ENCODE measurements at places on chromosomes 1 and 21.

- DNase-seq = no peak
Observed at GRCh38 chr21:15247613-15248012, 182.8 kb upstream of the NRIP1 start.

DNA sequence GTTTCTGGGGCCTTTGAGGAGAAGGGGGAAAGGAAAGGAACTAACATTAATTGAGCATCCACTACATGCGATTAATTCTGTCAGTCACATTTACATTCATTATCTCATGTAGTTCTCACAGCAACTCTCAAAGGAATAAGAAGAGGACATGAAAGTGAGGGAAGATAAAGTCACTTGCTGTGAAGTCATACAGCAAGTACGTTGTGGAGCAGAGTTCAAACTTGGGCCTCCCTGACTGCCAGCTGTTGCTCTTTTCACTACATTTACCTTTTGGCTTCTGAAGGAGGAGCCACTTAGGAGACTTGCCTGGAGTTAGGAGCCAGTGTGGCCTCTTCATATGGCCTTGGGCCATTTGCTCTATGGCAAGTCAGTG, 6.2 kb downstream of the ZNF691 start:
- DNase-seq = no peak

- DNase-seq = no peak
Observed at GRCh38 chr1:178634445-178634844, 90.6 kb upstream of the RALGPS2 start.

- no peak for DNase-seq
Observed at GRCh38 chr1:240524356-240525069, 87.4 kb downstream of the GREM2 start.

GRCh38 chr1:31883357-31883942, 54.7 kb downstream of the PTP4A2 start:
- no peak for DNase-seq

DNA sequence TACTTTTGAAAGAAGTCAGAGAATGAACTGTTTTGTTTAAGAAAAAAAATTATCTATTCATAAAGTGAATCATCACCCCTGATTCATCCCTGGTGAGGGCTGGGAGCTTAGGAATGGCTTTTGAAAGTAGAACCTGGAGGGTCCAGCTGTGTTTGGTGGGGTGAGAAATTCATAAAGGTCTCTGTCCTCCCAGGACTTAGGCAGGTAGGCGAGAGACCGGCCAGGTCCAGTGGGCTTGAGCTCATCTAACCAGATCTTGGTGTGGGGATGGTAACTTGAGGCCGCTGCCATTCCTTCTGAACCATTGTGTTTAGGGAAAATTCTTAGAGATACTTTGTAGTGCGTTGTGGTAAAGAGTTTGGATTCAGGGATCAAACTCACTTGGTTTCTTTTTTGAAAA, 156.8 kb upstream of the TNR start:
- DNase-seq = no peak

All from spinal cord (tissue), 10 donors.